ENCODE measurements at places on chromosomes 1 and 21. TPM values are rescaled to one million over a fixed set of nuclear protein-coding genes. Genes with fewer than 3 reads are reported as not detected.

- no peak for DNase-seq
Measured at GRCh38 chr1:113804421-113805255, 7.6 kb downstream of the RSBN1 start.

TCHH gene
- polyA plus RNA-seq: 0.06 TPM

- DNase-seq: no peak
Measured at GRCh38 chr1:219085988-219086387, 87.7 kb upstream of the LYPLAL1 start.

TCP10L gene
- polyA plus RNA-seq: 1.2 TPM

SLC2A5 gene
- 0.86 TPM for polyA plus RNA-seq

GRCh38 chr1:114607223-114607622, 25.8 kb upstream of the BCAS2 start:
- DNase-seq: no peak

CHRM3 gene
- 8.0 TPM for polyA plus RNA-seq

ZNF593OS gene
- polyA plus RNA-seq: 0.60 TPM

GRCh38 chr1:175935166-175935565, 191.8 kb upstream of the TNR start:
- no peak for DNase-seq

- no peak for DNase-seq
Measured at GRCh38 chr1:183281039-183281438, 95.0 kb downstream of the LAMC2 start.

GRCh38 chr1:78227705-78228635, 182.2 kb downstream of the GIPC2 start:
- no peak for DNase-seq

ALG14 gene
- 16.2 TPM for polyA plus RNA-seq

DNA sequence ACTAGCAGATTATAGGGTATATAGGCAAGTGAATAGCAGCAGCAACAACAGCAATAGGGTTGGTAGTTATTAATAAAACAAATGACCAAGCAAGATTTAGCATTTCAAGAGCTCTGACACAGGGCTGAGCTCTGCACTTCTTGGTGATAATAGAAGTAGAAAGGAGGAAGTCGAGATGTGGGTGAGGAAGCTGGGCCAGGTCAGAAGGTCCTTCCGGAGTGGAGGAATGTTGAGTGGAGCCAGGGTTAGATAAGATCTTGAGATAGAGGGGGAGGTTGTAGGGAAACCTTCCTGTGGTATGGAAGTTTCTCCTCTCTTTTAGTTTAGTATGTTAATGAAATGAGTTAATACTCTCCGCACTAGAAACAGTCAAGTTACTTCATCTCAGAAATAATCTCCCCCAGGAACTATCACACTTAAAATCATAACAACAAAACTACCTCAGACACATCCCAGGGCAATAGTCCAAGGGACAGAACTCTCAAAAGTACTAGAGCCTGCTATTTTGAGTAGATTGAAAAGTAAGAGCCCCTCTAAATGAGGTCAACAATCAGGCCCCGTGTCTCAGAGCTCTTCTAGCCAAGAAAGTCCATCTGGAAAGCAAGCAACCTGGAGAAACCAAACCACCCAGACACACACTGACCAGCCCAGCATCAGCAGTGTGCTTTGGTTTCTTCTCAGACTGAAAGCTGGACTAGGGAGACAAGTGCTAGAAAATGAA, 45.4 kb upstream of the ATP1B1 start:
- DNase-seq: no peak

DNA sequence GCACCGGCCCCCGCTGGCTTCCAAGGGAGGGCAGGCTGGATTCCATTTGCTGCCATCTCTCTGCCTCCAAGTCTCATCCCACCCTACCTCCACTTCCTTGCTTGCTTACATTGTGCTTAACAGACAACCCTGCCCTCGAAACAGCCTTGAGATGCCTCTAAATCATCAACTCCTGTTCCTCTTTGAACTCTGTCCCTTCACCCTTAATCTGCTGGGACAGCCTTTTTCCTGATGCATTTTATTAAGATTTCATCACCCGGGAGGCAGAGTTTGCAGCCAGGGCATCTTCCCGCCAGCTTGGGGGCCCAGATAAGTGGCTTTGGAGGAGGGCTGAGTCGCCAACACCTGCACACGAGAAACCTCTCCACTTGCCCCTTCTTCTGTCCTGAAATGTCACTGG, 192.5 kb downstream of the KAZN start:
- DNase-seq: no peak

DNA sequence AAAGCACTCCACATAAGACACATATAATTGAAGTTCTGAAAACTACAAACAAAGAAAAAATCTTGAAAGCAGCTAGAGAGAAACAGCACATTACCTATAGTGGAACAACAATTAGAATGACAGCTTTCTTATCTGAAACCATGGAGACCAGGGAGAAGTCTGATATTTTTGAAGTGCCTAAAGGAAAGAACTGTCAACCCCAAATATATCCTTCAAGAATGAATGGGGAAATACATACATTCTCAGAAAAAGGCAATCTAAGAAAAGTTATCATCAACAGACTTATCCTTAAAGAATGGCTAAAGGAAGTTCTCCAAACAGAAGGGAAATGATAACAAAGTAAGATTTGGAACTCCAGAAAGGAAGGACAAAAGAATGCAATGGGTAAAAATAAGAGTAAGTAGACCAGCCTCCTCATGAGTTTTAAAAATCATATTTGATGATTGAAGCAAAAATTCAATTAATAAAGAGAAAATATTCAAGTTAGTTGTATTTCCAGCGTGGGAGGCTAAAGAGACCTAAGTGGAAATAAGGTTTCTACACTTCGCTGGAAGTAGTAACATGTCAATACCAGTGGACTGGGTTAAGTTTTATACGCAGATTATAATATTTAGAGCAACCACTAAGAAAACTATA, 170.8 kb upstream of the SAMSN1 start:
- DNase-seq: no peak

ADGRB2 gene
- 10.1 TPM for polyA plus RNA-seq

GRCh38 chr1:163308811-163309210, 12.9 kb upstream of the NUF2 start:
- DNase-seq: no peak

OR2G3 gene
- not detected for polyA plus RNA-seq

SARS1 gene
- 154 TPM for polyA plus RNA-seq

DNA sequence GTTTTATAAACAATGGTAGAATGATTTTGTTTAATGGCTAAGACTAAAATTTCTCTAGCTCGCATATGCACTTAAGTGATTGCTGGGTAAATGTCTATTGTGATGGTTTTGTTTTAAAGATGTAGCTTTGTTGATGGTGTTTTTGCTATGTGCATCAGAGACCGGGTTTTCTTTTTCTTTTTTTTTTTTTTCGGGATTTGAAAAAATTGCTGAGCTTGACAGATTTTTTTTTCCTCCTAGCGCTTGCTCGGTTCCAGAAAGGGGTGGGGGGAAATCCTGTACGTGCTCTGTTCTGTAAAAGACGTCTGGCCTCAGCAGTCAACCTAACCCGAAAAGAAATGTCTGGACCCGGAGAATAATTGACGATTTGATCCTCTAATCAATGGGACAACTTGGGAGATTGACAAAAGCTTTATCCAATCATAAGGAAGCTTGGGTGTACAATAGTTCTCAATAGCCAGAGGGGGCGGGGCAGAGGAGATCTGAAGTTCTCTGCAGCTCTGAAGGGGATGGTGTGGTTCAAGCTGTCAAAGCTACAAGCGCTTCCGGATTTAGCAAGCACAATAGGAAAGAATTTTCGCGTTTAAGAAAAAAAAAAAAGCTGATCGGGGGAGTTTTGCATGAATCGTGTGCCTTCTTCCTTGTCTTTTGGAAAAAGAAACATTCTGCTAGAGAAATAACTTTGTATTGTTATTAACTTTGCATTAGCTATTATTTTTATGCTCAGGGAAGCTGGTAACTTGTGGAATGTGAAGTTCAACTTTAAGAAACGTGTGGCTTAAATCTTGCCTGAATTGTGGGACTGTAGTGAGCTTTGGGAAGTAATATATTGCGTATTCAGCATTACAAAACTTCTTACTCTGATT, 4.5 kb upstream of the NFIA start:
- peak; percentile 98 for DNase-seq

NLRP3 gene
- polyA plus RNA-seq: 1.2 TPM

DNA sequence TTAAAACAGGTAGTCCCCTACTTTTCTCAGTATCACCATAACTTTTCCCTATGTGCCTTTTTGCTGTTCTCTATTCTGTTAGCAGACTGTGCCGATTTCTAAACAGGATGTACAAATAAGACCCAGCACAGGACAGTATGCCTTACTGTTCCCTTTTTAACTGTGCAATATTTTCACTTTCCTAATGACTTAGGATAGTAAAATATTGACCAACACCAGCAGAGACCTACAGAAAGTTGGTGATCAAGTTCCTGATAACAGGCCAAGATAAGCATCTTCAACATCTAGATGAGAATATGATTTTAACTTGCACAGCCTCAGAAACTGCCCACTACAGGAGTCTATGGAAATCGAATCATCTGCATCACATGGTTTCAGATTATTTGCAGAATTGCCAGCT, 42.0 kb downstream of the ADSS2 start:
- no peak for DNase-seq

RGS18 gene
- polyA plus RNA-seq: 2.9 TPM

- no peak for DNase-seq
Measured at GRCh38 chr1:17423781-17424245, 15.7 kb downstream of the RCC2 start.

- no peak for DNase-seq
Measured at GRCh38 chr1:154117642-154118041, 37.2 kb downstream of the NUP210L start.

INKA2 gene
- 2.4 TPM for polyA plus RNA-seq

DNA sequence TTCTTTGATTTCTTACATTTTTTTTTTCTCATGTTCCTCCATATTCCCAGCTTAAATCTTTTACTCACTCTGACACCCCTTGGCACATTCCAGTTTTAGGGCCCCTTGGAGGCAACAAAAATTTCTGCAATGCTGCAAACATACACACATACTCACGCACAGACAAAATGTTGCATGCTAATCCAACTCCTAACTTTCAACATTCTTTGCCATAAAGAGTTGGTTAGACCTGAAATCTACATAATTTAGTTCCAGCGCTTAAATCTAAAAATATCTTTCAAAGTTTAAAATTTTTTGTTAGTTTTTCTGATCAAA, 103.9 kb downstream of the PTPN14 start:
- no peak for DNase-seq

ADAMTS5 gene
- polyA plus RNA-seq: 25.9 TPM

DNA sequence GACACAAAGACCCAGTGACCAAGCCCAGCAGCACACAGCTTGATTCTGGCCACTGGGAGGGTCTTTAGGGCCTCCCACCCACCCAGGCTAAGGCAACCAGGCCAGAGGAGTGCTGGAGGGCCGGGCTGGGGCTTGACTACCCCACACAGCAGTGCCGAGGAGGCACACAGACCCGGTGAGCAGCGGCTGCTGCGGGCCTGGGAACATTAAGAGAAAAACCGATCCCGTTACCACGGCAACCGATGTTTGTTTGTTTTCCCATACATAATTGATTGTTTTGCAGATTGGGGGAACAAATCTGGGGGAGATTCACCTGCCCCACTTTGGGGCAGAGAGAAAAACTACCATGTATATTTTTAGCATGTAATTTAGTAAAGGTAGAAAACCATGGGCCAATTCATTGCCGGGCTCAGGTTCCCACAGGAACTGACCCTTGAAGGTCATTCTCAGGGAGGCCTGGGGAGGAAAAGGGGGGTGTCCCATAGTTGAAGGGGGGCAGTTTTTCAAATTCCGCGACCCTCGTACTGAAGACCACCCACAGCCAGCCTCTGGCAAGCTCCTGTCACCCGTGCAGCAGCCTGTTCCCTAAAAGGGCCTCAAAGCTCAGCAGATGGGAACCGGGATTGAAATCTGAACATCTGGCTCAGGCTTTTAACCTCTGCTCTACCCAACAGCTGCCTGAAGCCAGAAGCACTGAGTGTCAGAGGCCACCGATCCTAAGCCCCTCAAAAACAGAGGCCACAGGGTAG, 35.3 kb downstream of the CHD5 start:
- no peak for DNase-seq

- no peak for DNase-seq
Measured at GRCh38 chr1:235735621-235736020, 86.0 kb upstream of the GNG4 start.

GRCh38 chr1:26861889-26862378, 1.0 kb upstream of the SFN start:
- DNase-seq: no peak

DNA sequence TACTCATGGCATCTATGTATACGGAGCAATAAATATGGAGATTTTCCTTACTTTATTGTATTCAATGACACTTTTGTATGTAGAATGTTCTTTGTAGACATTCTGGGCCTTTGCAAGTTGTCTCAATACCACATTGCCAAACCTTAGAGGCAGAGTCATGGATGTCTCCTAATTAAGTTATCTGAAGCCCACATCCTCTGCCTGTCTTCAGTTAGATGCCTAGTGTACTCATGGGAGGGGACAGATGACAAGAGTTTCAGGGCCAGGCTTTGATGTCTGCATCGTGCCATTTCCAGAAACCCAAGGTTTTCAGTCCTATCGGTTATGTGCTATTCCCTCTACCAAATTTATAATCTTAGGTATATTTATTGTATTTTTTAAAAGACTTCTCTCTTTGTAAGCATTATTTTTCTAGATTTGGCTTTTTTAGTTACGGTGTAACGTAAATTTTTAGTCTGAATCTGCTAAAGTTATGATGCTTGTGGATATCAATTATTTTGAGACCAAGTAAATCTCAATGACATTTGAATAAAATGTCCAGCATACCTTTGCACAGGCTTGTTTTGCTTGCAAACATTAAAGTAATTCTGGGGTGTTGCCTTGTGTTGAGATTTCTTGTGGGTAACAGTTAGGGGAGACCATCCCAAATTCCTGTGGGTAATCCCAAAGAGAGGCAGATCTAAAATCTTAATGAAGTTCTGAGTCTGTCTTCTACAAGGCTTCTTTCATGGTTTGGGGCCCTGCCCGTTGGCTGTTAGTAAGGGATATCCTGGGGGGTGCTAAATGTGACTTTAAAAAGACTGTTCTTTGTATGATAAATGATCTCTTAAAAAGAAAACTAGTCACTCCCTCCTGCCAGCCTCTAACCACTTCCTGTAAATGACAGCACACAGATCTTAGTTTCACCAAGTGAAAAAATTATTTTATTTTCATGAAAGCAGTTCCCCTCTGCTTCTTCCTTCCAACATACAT, 8.0 kb upstream of the MACF1 start:
- no peak for DNase-seq

GRCh38 chr1:219495737-219496408, 117.0 kb downstream of the ZC3H11B start:
- DNase-seq: no peak

PLPPR4 gene
- 1.7 TPM for polyA plus RNA-seq

- DNase-seq: no peak
Measured at GRCh38 chr21:17803536-17803935, 15.6 kb downstream of the C21orf91 start.

DNA sequence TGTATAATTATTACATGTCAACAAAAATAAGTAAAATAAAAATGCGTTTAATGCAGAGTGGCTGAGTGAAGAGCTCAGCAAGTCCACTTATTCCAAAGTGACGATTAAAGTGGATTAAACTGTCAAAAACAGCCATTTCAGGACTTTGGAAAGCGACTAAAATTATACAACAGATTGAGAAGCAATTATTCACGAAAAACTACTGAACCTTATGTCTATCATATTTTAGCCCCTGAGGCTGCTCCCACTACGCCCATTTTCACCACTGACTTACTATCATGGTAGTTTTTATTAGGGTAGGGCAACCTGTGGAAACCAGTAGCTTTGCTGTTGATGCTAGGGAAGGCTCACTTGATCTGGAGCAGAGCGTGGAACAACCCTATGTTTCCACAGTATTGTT, 114.3 kb upstream of the GPR52 start:
- no peak for DNase-seq
